ENCODE measurements at places on chromosomes 5 and 9.

DNA sequence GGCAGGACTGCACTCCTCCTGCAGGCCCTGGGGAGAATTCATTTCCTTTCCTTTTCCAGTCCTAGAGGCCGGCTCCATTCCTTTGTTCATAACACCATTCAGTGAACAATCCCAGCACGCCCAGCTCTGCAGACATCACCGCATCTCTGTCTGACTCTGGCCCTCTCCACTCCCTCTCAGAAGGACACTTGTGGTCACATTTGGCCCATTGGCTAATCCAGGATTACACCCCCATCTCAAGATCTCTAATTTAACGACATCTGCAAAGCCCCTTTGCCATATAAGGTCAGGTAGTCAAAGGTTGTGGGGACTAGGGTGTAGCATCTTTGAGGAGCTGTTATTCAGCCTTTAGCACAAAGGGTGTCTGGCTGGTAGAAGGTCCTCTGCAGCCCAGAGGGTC is 185.0 kb upstream of the DAP start:
- DNase-seq, result no peak

DNA sequence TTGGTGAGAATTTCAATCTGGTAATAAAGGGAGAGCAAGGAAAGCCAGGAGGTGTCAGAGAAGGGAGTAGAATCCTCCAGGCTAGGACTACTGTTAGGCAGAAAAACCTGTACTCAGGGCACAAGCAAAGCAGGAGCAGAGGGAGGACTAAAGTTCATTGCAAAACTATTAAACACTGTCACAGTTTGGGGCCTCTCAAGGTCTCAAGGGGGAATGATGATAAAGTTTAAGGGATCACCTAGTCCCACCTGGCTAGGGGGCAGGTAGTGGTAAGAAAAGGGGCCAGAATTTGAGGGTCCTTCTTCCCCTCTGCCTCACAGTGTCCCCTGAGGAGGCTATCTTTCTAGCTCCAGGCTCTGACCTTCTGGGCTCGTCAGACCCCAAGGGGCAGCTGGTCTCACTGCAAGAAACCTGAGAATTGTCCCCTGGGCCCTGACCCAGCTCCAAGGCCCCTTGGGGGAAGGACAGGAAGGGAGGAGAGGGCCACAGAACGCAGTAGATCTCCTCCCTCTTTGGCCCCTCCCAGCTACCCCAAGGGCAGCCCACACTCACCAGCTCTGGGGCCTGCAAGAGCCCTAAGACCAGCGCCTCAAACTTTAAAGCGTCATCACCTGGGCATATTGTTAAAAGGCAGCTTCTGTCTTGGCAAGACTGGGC is 974 bp downstream of the CCDC69 start:
- no peak for DNase-seq

DNA sequence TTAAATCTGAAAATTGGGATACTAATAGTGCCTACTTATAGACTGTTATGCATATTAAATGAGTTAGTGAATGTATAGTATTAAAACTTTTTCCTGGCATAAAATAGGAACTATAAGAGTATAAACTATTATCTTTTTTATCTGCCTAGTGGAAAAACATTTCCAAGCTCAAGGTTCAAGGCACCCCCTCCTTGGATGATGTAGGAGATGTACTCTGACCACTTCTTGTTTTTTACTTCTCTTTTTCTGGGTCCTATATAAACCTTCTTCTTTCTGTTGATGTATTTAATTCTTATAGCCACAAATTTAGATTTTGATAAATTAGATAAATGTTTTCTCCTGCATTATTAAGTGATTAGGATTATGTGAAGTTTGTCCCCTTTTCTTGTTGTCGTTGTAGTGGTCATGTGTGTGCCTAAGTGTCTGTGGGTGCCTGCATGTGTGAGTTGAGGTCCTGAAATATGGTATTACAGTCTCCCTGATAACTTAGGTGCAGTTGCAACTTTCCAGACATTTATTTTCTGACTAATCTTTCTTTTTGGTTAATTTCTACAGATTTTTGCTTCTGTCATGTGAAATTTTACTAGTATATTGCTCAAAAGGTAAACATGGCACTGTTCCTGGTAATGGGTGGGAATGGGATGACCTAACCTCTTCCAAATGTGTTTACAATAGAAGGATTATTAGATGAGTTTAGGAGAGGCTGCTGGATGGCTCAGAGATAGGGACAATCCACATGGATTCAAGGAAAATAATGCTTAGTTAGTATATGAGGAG is 160.8 kb upstream of the CDKN2B start:
- no peak for DNase-seq

DNA sequence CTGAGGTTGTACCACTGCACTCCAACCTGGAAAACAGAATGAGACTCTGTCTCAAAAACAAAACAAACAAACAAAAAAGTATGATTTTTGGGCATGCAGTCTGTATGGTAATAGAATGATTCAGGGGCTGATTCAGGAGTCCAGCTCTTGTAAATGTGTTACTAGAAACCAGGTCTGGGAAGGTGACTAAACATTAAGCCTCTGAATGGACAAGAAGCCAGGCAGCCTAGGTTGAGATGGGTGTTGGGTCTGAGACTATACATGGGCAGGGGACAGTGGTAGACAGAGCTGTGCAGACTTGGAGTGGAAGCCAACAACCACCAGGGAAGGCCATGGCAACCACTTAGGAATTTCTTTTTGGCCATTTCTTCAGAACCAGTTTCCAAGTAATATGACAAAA is 64.9 kb upstream of the TLE1 start:
- DNase-seq, result no peak

DNA sequence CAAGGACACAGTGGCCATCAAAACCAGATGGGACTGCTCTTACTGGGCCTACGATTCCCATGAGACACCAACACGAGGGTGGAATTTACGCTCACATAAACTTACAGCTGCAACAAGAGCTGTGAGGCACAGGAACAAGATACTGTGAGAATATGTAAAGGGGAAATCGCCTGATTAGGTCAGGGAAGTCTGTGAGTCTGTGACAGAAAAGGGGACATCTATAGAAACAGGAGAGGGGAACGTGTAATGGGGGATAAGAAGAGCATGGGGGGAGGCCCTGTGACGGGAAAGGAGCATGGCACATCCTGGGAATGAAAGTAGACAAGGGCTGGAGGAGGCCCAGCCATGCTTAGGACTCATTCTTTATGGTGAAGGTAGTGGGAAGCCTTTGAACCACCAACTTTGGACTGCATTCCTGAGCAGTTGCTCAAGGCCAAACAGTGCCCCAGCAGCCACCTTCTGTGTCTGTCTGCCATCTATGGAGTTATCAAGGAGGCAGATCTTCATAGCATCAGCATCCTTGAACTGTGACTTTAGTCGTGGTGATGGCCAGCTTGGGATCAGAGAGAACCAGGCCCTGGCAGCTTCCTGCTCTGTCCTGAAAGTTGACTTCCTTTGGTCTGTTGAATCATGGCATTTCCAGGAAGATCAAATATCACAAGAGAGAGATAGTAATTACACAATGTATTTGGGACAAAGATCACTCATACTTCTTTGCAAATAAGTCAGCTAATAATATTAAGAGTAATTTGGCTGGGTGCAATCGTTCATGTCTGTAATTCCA is 87.9 kb upstream of the FAM169A start:
- no peak for DNase-seq

GRCh38 chr5:123371575-123372179 is 51.5 kb downstream of the CEP120 start:
- DNase-seq, result peak; percentile 0

DNA sequence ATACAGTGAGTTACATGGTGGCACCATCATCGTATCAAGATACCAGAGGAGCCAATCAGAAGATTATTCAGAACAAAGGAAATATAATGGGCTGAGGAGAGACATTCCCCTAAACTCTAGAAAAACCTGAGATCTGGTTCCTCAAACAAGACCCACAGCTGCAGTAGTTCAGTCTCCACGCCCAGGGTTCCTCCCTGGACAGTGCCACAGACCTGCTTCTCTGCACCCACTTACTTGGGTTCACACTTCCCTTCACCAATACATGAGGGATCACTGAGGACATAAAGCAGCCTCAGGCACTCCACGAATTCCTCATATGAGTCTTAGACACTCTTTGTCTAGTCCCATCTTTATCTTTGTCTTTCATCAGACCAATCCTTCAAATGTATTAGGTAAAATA is 101.7 kb downstream of the APTX start:
- DNase-seq, result no peak

All from NCI-H345 (cell line).